ENCODE measurements at places on chromosomes 11 and 22. TPM values are rescaled to one million over a fixed set of nuclear protein-coding genes. Genes with fewer than 3 reads are reported as not detected.

Gene OR8D4
- not detected for total RNA-seq

Gene ANGPTL5
- total RNA-seq = 2.4 TPM

Gene LARGE2
- not detected for total RNA-seq

Gene TECTA
- 1.3 TPM for total RNA-seq

Gene IRAG1
- total RNA-seq = 22.2 TPM

Gene ZNF215
- 2.7 TPM for total RNA-seq

Gene APOA4
- total RNA-seq = not detected

Gene SLC16A8
- total RNA-seq = not detected

Gene PAMR1
- total RNA-seq = 4.4 TPM

Gene OVOL1
- not detected for total RNA-seq

DNA sequence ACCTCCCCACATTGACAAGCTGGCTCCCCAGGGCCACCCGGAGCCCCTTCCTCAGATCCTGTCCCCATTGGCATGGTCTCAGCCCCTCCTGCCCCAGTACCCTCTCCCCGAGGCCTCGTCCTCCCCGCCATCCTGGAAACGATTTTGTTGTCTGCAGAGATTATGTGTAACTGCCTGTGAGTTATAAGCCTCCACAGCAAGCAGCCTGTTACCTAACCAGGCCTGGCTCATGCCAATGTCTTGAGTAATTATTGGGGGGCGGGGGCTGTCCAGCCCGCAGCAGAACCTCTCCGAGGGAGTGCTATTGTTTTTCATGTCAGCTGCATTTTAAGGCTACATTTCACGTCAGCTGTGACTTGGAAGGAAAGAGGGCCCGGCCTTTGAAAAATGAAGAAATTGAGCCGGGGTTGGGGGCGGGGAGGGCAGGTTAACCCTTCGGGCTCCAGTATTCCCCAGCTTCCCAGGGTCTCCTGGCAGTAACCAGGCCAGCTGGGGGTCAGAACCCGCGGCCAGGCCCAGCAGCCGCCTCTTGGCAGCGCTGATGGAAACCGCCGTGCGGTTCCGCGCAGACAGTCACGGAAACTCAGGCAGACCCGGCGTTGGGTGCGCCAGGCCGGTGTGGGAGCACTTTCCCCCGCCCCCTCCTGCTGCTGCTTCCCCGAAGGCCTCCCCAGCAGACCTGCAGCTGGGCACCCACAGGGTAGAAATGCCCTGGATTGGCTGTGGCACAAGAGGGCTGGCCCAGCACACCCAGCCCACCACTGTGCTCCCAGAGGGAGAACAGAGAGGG is 59.5 kb downstream of the CDKN1C start:
- H3K27me3 ChIP-seq = no peaks in the 10 kb centered on the region
- no peak overlapping the region for H3K4me3 ChIP-seq
- DNase-seq = no peak
- H3K4me1 ChIP-seq = peaks cover 32% of the 10 kb centered on the region
- peak overlapping the region; percentile 87 for H3K27ac ChIP-seq

- no peaks in the 10 kb centered on the region for H3K27me3 ChIP-seq
- no peak overlapping the region for H3K27ac ChIP-seq
- peaks cover 10% of the 10 kb centered on the region for H3K36me3 ChIP-seq
- no peak overlapping the region for H3K4me3 ChIP-seq
These were observed 11.2 kb downstream of the TOM1 start for GRCh38 chr22:35310556-35311550.

- H3K27me3 ChIP-seq = peaks cover 7% of the 10 kb centered on the region
- H3K4me3 ChIP-seq = no peak overlapping the region
- H3K27ac ChIP-seq = peak overlapping the region; percentile 92
These were observed 81.7 kb downstream of the CCDC34 start for GRCh38 chr11:27281276-27281675.

DNA sequence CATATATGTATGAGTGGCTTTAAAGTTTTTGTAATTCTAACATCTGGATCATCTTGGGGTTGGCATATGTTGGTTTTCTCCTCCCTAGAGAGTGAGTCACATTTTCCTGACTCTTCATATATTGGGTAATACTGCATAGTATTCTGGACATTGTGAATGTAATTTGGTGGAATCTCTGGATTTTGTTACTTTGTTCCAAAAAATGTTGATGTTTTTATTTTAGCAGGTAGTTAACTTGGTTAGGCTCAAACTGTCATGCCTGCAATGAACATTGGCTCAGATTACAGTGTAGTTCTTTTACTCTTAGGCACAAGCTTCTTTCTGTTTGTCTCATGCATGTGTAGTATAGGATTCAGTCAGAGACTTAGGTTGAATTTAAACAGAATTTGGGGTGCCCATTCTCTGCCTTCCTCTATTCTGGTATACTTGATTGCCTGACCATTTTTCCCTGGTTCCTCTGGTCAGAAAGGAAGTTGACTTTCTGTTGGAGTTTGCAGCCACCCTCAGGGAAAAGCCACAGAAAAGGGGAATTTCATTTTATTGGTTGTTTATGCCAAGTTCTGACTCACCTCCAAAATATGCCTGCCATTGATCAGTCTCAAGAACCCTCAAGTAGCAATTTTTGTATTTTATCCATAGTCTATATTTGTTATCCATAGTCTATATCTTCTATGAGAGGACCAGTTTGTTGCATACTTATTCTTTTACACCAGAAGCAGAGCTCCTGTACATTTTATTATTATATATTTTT is 151.7 kb downstream of the UVRAG start:
- H3K27ac ChIP-seq = peak overlapping the region; percentile 87
- no peaks in the 10 kb centered on the region for H3K27me3 ChIP-seq
- peak overlapping the region; percentile 12 for H3K4me3 ChIP-seq
- H3K36me3 ChIP-seq = peaks cover 21% of the 10 kb centered on the region
- peaks cover 54% of the 10 kb centered on the region for H3K4me1 ChIP-seq

GRCh38 chr11:72621008-72621610 is 53.1 kb downstream of the PDE2A start:
- no peaks in the 10 kb centered on the region for H3K36me3 ChIP-seq
- peaks cover 2% of the 10 kb centered on the region for H3K4me1 ChIP-seq
- DNase-seq = no peak
- H3K27ac ChIP-seq = no peak overlapping the region

DNA sequence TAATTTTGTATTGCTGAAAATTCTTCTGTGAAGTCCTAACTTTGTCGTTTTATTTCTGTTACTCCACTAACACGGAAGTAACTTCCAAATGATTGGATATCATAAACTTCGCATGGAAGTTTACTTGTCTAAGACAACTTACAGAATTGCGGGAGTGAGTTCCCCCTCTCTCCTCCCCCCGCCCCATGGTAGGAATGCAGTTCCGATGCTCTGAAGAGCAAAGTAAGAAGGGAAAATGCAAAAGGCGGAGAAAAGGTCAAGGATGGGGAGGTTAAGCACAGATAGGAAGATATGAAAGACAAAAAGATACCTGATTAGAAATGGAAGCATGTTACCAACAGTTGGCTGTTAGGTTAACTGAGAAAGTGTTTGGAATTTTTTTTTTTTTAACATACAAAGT is 1.3 kb downstream of the EIF3M start:
- H3K4me3 ChIP-seq = peak overlapping the region; percentile 97
- no peak for DNase-seq
- peak overlapping the region; percentile 97 for H3K27ac ChIP-seq
- peaks cover 27% of the 10 kb centered on the region for H3K4me1 ChIP-seq
- no peaks in the 10 kb centered on the region for H3K27me3 ChIP-seq

GRCh38 chr11:21514316-21514715 is 678.6 kb upstream of the ANO5 start:
- H3K27me3 ChIP-seq = no peaks in the 10 kb centered on the region
- no peak overlapping the region for H3K4me3 ChIP-seq
- no peak for DNase-seq
- H3K36me3 ChIP-seq = no peaks in the 10 kb centered on the region
- no peaks in the 10 kb centered on the region for H3K4me1 ChIP-seq
- H3K27ac ChIP-seq = no peak overlapping the region

- H3K36me3 ChIP-seq = peaks cover 6% of the 10 kb centered on the region
- no peak overlapping the region for H3K27ac ChIP-seq
- no peaks in the 10 kb centered on the region for H3K27me3 ChIP-seq
- DNase-seq = no peak
These were observed 15.0 kb downstream of the PLCB3 start for GRCh38 chr11:64266339-64266738.

DNA sequence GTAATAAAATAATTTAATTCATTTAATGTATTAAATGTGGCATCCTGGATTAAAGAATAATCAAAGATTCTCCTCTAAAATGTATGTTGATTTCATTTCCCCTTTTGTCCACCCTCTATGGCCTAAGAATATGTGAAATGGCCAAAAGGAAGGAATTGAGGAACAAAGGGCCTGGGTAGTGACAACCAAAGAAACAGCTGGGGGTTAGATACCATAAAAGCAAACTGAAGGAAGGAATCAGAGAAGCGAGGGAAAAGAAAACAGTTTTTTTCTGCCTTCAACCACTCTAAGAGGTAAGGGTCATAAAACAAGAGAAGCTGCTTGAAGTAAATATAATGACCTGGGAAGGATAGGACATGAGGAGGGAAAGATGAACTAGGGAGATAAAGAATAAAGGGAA is 139.3 kb downstream of the FAM76B start:
- H3K36me3 ChIP-seq = no peaks in the 10 kb centered on the region
- DNase-seq = no peak
- peak overlapping the region; percentile 43 for H3K27ac ChIP-seq
- peaks cover 2% of the 10 kb centered on the region for H3K27me3 ChIP-seq
- peaks cover 28% of the 10 kb centered on the region for H3K4me1 ChIP-seq

- no peak overlapping the region for H3K4me3 ChIP-seq
- H3K36me3 ChIP-seq = peaks cover 2% of the 10 kb centered on the region
- no peak overlapping the region for H3K27ac ChIP-seq
These were observed 2.7 kb upstream of the SREBF2 start for GRCh38 chr22:41830174-41830573.

GRCh38 chr11:85710917-85711316 is 24.9 kb upstream of the CCDC89 start:
- no peak overlapping the region for H3K27ac ChIP-seq
- no peak for DNase-seq
- no peak overlapping the region for H3K4me3 ChIP-seq

GRCh38 chr11:9386086-9386485 is 1.6 kb downstream of the IPO7 start:
- H3K27me3 ChIP-seq = no peaks in the 10 kb centered on the region
- no peaks in the 10 kb centered on the region for H3K36me3 ChIP-seq
- H3K4me3 ChIP-seq = peak overlapping the region; percentile 93
- H3K27ac ChIP-seq = peak overlapping the region; percentile 96

DNA sequence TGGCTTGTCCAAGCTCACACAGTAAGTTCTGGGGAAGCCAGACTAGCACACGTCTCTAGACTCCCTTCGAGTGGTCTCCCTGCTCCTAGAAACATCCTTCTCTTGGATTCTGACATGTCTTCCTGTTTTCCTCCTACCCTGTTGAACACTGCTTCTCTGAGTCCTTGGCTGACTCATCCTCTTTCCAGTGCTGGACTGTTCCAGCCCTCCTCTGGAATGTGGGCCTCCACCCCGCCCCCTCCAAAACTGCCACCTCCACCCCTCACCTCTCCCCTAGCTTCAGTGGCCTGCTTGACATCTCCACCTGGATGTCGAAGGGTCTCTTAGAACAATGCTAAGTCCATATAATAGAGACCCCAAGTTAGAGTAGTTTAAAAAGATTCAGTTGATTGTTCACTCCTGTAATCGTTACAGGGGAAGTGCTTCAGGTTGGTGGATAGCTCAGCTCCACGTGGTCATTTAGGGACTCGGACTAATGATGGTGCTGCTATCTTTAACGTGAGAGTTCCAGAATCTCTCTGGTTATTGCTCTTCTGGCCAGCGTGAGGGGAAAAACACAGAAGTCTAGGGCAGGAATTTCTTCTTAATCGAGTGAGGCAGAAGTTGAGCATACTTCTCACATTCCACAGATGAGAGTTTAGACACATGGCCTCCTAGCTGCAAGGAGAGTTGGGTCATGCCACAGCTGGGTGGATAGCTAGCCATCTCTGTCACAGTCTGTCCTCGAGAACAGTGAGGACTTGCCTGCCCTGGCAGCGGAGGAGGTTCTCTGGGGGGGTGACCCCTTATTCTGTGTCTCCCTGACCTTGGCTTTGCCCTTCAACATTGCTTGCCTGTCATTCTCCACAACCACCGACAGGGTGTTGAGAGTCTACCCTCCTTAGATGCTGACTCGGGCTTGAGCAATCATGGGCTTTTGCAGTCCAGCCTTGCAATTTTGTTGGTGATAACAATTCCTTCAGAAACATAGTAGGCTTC is 4.7 kb upstream of the C11orf96 start:
- H3K4me3 ChIP-seq = no peak overlapping the region
- peaks cover 2% of the 10 kb centered on the region for H3K36me3 ChIP-seq
- no peak overlapping the region for H3K27ac ChIP-seq
- H3K27me3 ChIP-seq = peaks cover 14% of the 10 kb centered on the region
- no peak for DNase-seq

- H3K4me3 ChIP-seq = no peak overlapping the region
- H3K27me3 ChIP-seq = no peaks in the 10 kb centered on the region
- peaks cover 22% of the 10 kb centered on the region for H3K4me1 ChIP-seq
These were observed 98.6 kb downstream of the TTC28 start for GRCh38 chr22:28581016-28581415.

DNA sequence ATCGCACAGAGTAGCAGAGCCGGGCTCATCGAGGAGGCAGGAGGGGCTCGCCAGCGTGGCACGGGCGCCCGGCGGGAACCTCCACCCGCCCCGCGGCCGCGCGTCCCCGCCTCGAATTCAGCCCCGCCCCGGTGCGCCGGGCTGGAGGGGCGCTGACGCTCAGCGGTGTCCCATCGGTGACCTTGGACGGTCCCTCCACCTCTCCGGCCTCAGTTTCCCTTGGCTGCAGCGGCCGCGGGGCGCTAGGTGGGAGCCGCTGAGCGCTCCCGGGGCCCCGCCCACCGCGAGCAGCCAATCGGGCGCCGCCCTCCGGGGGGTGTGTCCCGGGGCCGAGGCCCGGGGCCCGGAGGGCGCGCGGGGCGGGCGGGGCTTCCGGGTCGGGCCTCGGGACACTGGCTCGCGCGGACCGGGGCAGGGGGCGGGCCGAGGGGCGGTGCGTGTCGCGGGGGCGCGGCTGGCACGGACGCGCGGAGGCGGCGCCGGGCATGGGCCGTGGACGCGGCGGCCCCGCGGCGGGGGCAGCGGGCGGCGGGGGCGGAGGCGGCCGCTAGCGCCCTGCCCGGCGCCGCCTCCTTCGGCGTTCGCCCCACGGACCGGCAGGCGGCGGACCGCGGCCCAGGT is at the start of gene PPARA:
PPARA (plus strand) TSS at position 493 of the 621 bp plus-strand sequence. CDS start 47,858 bp downstream, outside the sequence.
- peak within 1 kb of the TSS; percentile 34 for H3K27ac ChIP-seq
- H3K36me3 ChIP-seq = peaks cover 8% of the 10 kb centered on the region
- H3K27me3 ChIP-seq = peaks cover 7% of the 10 kb centered on the region
- peak; percentile 92 for DNase-seq

GRCh38 chr11:47171856-47172255 is 4.8 kb downstream of the ARFGAP2 start:
- H3K4me3 ChIP-seq = no peak overlapping the region
- H3K4me1 ChIP-seq = peaks cover 15% of the 10 kb centered on the region
- H3K27ac ChIP-seq = no peak overlapping the region
- H3K36me3 ChIP-seq = peaks cover 26% of the 10 kb centered on the region
- no peak for DNase-seq

DNA sequence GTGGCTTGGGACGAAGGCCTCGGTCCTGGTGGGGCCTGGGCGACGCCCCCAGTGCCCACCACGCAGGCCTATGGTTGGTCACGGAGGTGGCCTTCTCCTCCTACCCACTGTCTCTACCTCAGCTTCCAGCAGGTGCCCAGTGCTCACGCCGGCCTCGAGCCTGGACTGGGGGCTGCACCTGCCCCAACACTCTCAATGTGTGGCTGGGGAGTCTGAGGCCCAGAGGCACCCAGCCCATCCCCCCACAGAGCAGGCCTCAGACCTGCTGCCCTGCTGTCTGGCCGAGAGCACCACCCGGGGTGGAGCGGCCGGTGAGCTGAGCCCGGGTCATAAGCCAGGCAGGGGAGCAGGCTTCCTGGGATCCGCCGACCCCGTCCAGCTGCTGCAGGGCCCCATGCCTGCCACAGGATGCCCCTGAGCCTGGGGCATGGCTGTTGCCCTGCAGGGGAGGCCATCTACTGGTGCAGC is 28.6 kb upstream of the MUC5AC start:
- no peak overlapping the region for H3K4me3 ChIP-seq
- H3K36me3 ChIP-seq = no peaks in the 10 kb centered on the region
- H3K27me3 ChIP-seq = peaks cover 10% of the 10 kb centered on the region
- no peak for DNase-seq
- H3K4me1 ChIP-seq = no peaks in the 10 kb centered on the region
- H3K27ac ChIP-seq = no peak overlapping the region
